Activated CD8-positive, alpha-beta memory T cell treated with anti-CD3 and anti-CD28 coated beads, Interleukin-2, amount 10 ng/mL, durations not matched to agents 7 days and 5 days (primary cell): ENCODE measurements at places on chromosomes 3 and 15. TPM values are rescaled to one million over a fixed set of nuclear protein-coding genes. Genes with fewer than 3 reads are reported as not detected.

- no peak for DNase-seq
Observed at GRCh38 chr15:92115834-92116233, 262.3 kb downstream of the SLCO3A1 start.

- DNase-seq = no peak
Observed at GRCh38 chr3:176514297-176514696, 683.0 kb downstream of the TBL1XR1 start.

ASB14 gene
- not detected for total RNA-seq

DNA sequence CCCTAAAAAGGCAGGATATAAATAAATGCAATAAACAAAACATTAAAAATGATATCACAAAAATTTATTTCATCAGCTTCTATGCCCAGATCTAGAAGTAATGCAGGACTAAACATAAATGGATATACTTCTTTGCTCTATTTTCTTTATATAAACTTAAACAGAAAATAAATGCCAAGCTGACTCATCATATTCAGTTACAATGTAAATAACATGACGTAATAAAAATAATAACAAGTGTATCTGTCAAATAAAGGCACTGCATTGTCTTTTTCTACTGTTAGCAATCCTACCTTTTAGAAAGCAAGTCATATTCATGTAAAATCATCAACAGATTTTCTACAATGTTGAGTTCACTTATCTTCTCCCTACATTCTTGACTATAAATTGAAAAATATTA, 61.6 kb downstream of the NEK10 start:
- DNase-seq = no peak

LEKR1 gene
- total RNA-seq = 1.1 TPM

DNA sequence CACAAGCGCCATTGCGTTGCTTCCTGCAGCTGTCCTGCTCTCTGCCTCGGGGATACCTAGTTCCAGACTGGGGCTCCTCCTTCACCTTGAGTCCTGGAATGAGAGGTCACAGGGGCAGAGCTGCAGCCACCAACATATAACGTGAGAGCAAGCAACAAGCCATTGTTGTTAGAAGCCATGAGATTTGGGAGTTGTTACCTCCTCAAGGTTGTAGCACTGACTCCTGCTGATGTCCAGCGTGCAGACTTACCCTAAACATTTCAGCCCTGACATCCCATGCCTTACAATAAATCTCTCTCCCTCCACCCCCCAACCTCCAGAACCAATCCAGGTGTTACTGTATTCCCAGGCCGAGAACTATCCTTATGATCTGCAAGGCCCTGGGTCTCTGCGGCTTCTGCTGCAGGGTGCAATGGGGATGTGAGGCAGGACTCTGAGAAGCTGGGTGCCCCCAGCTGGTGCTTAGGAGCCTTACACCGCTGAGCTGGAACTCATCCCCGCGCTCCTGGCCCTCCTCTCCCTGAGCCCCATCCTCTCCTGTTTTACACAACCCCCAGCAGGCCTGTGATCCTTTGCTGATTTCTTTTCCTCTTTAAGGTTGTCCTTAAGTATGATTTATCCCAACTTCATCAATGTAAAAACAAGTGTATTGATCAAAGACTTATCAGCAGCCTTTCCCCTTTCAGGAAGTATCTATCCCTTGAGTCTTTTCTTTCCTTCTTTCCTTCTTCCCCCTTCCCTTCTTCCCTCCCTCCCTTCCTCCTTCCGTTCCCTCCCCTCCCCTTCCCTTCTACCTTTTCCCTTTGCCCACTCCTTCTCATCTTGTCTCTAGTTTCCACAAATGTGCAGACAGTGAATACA, 84.2 kb upstream of the ABHD2 start:
- no peak for DNase-seq

GRCh38 chr15:23022156-23022555, 17.2 kb downstream of the TUBGCP5 start:
- DNase-seq = no peak

- no peak for DNase-seq
Observed at GRCh38 chr3:38645076-38645475, 4.4 kb downstream of the SCN5A start.

HRG gene
- total RNA-seq = not detected

- DNase-seq = no peak
Observed at GRCh38 chr3:33537133-33537532, 96.9 kb upstream of the UBP1 start.

- DNase-seq = no peak
Observed at GRCh38 chr3:158103887-158104327, 2.3 kb downstream of the SHOX2 start.

DNA sequence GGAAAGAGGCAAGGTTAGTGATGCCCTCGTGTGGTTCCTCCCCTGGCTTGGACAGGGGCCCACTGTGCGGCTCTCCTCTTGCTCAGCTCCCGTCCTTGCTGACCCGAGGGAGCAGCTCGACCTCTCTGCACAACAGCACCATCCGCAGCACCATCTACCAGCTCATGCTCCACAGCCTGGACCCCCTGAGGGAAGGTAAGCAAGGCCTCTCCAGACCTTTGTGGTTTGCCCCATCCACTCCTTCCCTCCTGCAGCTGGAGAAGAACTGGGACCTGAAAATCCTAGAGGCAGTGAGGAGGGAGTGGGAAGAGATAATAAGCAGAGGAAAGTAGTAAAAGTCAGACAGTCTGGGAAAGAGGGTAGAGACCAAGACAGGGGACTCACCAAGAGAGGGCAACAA, 17.8 kb downstream of the SLC24A1 start:
- no peak for DNase-seq

- DNase-seq = no peak
Observed at GRCh38 chr15:70954171-70954570, 61.5 kb downstream of the LRRC49 start.

DNA sequence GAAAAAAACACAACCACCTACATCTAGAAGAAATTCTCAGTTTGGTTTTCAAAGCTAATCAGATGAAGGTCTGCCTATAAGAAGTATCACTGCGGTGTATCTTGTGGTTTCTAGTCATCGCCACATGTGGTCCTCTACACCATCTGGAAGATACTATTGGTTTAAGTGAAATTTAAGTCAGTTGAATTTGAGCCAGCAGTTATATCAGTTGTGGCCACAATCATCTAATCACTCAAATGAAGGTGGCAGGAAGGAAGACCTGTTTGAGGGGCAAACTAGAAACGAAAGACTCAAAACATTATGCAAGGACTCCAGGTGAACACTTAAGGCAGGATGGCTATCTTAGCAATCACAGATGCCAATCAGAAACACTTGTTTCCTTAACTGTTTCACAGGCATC, 48.7 kb downstream of the ETV5 start:
- DNase-seq = peak; percentile 74

GRCh38 chr15:99437315-99438223, 128.2 kb upstream of the MEF2A start:
- DNase-seq = peak; percentile 27

DNA sequence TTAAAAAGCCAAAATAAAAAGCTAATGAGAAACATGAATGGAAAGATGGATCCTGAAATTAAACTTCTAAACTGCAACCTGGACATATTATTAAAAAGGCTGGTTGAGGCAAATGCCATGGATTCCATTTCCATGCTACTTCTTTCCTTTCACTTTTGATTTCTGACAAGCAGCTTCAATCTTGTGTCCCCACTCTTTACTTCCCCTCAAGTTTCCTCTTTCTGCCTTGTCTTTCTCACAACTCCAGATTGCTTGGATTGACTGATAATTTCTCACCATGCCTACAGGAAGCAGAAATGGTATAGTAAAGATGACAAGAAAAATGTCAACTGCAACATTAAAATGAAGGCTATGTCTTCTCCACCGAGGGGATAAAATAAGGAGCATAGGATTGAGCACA, 1136.7 kb downstream of the TUSC7 start:
- no peak for DNase-seq

CCDC39 gene
- not detected for total RNA-seq

REC114 gene
- not detected for total RNA-seq

CSK gene
- 369 TPM for total RNA-seq

DNA sequence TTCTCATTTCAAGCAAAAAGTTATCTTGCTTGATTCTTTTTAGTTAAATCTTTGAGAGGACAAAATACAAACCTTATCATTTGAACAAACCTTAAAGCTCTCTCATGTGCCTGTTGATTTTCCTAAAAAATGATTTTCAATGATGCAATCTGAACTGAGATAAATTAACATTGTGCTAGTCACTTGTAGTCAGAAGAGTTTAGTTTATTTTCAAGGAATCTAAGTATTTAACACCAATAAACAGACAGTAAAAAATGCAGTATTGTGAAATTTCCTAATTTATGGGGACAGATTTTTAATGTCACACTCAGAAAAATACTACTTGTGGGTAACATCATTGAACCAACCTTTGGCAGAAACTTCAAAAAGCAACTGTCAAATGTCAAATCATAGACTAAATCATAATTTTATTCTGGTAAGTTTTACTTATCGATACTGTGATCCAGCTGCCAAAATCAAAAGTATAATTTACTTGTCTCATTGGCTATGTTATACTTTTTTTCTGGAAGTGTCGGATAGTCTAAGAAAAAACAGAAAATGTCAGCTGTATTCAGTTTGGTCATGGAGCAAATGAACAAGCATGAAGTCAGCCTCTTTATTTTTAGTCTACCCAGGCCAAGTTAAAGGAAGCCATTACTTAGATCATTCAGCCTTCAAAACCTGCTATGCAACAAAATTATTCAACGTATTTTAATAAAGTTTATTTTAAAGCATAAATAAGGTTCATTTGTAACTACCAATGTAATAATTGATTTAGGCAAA, 52.4 kb upstream of the FNDC3B start:
- no peak for DNase-seq

OXSR1 gene
- total RNA-seq = 56.3 TPM

DNA sequence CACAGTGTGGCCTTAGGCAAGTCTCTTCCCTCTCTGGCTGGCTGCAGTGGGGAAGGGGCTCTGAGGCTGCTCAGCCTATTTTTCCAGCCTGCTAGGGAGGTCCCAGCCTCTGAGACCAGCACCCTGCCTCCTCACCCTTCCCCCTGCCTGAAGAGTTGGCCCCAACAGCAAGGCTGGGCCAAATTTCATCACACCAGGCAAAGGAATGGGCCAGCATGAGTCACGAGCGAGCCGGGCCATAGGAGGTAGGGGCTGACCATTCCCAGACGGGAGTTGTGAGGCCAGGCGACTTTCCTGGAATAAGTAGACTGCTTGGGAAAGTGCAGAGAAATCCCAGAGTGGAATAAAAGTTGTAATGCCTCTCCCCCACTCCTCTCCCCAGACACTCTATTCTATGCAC, 5.7 kb upstream of the FBLN2 start:
- no peak for DNase-seq

DNA sequence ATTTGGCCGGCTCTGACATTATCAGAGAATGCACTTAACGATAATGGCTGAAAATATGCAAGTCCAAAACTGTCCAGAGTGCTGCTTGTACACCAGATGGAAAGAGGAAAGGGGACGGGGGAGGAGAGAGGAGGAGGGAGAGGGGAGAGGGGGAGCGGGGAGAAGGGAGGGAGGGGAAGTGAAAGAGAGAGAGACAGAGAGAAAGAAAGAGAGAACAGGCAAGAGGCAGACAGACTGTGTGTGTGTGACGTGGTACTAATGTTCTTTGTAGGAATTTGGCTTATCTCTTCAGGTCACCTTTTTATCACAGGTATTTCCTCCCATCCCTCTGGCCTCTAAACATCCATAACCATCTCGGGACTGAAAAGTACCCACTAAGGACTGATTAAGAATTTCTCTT, 75.1 kb upstream of the LMOD3 start:
- no peak for DNase-seq

AADAC gene
- total RNA-seq = not detected

MITF gene
- not detected for total RNA-seq

SCN11A gene
- 0.05 TPM for total RNA-seq

GRCh38 chr3:25663347-25663868, 1.3 kb downstream of the TOP2B start:
- peak; percentile 50 for DNase-seq

DNA sequence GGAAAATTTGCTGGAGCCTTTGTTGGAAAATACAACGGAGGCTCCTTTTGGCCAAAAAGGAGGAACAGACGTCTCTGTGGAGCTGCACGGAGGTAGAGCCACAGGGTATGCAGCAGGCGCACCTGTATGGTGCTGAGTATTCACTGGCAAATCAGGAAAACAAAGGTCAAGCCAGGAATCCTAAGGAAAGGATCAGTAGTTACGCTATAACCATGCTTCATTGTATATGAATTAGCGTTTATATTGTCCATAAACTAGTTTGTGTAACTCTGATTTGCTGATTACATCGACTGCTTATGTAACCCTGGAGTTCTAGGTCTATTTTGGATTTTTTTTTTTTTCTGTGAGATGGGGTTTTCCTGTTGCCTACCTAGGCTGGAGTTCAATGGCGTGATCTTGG, 45.4 kb downstream of the LPP start:
- DNase-seq = no peak

DNA sequence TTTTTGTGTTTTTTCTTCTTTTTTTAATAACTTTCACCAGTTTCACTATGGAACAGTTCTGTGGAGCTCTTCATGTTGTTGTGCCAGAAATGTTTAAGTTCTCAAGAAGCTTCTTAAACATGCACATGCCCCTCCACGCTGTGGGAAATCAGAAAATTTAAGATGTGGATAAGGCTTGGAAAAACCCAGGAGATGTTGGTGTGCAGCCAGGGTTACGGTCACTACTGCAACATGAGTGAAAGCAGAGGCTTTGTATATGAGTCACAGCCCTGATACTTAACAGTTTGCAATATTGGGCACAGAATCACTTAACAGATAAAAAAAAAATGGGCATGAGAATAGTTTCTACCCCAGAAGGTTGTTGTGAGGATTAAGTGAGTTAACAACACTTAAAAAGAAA, 399.9 kb downstream of the LRTM1 start:
- DNase-seq = no peak

GRCh38 chr3:30140356-30141075, 465.9 kb upstream of the TGFBR2 start:
- DNase-seq = no peak

- no peak for DNase-seq
Observed at GRCh38 chr15:38145651-38146111, 107.0 kb upstream of the SPRED1 start.

DNA sequence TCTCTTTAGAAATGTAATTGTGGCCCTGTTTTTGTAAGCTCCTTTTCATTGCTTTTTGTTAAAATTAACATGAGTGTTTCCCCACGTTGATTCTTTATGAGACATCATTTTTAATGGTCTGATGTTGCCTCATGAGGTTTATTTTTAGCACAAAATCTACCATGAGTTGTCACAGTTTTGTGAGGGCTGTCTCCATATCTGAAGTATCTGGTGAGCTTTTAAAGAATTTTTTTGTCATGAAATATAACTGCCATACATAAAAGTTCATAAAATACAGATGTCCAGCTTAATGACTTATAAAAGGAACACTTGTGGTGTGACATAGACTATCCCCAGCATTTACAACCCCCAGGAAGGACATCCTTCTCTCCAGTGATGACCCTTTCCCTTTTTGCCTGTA, 34.3 kb upstream of the CEMIP start:
- no peak for DNase-seq

DNA sequence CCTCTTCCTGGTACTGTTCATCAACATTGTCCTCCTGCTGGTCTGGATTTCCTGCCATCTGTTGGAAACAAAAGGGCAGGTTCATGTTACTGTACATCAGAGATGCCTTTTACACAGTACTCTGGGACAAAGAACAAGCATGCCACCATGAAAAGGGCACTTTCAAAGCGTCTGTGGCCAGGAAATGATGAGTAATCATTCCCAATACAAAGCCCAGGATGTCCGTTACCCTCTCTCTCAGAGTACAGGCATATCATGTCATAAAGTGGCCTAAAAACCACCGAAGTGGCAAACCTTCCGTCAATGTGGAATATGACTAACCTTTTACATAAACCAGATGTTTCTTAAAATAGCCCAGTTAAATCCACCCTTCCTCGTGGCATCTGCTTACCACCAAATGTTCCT, 71.2 kb downstream of the GOLIM4 start:
- peak; percentile 72 for DNase-seq
